Activated CD4-positive, alpha-beta T cell treated with anti-CD3 and anti-CD28 coated beads for 1 hour (primary cell): ENCODE measurements at places on chromosomes 2 and 18.

GRCh38 chr2:10003206-10004125 is 39.9 kb upstream of the KLF11 start:
- no peak for DNase-seq

- no peak for DNase-seq
Measured at GRCh38 chr2:111045771-111046444, 74.8 kb upstream of the BCL2L11 start.

DNA sequence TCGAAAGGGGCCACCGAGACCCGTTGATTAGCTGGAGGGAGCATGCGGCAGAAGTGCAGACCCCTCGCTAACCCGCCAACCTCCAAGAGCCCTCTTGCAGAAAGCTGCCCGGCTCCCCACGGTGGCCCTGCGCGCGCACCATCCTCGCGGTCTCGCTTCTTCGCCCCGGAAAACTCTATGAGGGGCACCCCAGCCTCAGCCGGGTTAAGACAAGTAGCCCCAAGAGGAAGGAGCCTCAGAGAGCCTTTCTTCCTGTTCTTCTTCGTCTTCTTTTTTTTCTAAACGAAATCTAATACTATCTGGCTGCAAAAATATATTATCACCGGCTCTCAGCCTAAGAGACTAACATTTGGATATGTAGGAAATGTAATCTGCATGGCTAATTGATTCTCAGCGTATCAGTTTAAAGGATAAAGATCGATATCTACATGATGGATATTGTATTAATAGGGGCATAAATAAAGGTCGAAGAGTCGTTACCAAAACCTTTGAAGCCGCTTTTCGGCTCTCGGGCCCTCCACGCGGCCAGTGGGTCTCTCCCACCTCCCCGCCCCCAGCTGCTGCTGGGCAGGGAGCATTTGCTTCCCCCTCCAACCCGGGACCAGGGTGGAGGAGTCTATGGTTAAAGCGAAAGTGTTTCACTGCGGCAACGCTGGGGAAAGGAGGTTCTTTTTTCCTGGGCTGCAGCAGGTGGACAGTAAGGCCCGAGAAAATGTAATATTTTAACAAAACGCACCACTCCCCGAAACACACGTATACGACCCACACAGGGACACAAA is 6.1 kb upstream of the PAX3 start:
- no peak for DNase-seq

DNA sequence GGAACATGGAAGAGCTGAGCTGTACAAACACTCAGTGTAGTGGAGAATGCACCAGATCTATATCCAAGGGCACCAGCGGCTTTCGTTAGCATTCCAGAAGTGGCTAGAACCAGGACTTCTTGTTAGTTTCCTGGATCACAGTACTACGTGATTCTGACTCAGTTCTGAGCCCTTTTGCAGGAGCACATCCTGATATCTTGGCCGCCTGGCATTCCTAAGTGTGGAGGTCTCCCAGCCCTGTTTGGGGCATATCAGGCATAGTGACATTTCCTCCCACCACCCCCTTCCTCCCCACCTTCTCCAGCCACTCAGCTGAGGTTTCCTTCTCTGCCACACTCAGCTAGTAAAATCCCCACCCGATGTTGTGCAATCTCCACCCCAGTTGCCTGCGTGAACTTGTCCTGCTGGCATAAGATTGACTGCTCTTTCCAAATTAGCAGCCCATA is 63.4 kb downstream of the BMP10 start:
- DNase-seq = no peak

DNA sequence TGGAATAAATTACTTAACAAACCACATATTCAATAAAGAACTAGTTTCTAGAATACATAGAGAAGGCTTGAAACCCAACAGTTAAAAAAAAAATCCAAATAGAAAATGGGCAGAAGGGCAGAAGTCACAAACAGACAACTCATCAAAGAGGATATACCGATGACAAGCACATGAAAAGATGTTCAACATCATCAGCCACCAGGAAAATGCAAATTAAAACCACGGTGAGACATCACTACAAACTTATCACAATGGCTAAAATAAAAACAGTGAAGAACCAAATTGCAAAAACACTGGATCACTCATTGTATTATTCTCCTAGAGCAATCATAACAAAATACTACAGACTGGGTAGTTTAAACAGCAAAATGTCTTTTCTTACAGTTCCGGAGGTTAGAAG is 14.5 kb downstream of the SESTD1 start:
- no peak for DNase-seq

- no peak for DNase-seq
Measured at GRCh38 chr2:8647462-8647857, 34.4 kb upstream of the ID2 start.

- no peak for DNase-seq
Measured at GRCh38 chr2:42516418-42516901, 22.7 kb upstream of the KCNG3 start.

DNA sequence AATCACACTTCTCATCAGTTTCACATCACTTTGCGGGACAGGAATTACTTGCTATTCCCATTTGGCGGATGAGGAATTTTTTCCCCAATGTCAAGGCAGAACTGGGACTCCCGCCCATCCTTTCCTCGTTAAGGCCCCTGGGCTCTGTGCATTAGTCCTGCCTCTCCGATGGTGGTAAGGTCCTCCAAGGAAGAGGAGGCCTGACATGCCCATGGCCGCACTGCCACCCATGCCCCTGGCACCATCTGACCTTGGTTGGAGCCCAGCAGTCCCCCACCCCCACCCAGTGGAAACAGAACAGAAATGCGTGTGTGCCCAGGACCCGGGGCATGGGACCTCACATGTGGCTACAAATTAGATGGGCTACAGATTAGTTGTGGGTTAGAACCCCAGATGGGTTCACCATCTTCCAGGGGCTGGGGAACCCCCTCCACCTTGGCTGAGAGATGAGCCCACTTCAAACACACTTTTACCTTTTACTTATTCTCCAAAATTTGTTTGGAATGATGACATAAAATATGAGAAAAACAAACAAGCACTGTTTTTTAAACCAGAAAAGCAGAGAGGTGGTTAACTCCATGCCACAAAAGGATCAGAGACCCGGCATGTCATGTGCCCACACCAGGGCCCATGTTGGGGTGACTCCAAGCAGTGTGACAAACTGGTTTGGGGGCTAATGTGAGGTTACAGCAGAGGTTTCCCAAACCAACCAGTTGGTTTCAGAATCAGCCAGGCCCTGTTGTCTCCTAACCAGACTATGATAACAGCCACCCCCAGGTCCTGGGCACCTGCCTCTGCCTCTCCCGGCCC is 11.0 kb upstream of the DUSP2 start:
- no peak for DNase-seq

DNA sequence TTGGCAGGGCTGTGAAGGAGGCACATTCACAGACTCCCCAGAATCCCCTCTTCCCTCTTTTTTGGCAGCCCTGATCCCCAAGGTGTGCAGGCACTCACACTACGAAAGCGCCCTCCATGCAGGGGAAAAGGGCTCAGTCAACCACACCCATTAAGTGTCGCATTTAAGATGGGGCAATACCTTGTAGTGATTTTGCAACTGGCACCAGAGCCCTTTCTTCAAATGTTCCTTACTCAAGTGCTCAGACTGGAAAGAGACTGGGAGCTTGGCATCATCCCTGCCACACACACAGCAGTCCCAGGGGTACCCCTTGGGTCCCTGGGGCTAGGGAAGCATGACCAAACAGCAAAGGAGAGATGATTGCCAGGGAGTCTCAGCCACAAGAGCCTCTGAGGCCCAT is 190.1 kb downstream of the HAUS1 start:
- no peak for DNase-seq

- no peak for DNase-seq
Measured at GRCh38 chr2:44191739-44192138, 23.1 kb downstream of the PPM1B start.

DNA sequence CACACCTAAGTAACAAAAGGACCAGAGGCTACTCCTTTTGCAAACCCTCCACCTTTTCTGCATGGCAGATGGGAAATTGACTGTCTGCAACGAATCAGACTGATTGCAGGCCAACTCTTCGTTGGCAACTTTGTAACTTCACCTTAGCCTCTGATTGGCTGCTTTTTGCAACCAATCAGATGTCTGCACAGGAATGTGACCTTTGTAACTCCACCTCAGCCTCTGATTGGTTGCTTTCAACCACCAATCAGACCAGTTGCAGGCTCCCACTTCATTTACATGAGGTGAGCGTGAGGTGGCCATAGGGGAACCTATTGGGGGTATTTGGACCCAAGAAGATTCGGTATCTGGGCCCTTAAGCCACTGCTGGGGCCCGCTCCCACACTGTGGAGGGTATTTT is 209.0 kb downstream of the EN1 start:
- DNase-seq = no peak

- no peak for DNase-seq
Measured at GRCh38 chr2:48770181-48770580, 14.7 kb upstream of the LHCGR start.

GRCh38 chr2:11875481-11875880 is 129.0 kb downstream of the LPIN1 start:
- no peak for DNase-seq

- no peak for DNase-seq
Measured at GRCh38 chr2:67674668-67675067, 277.5 kb downstream of the ETAA1 start.

DNA sequence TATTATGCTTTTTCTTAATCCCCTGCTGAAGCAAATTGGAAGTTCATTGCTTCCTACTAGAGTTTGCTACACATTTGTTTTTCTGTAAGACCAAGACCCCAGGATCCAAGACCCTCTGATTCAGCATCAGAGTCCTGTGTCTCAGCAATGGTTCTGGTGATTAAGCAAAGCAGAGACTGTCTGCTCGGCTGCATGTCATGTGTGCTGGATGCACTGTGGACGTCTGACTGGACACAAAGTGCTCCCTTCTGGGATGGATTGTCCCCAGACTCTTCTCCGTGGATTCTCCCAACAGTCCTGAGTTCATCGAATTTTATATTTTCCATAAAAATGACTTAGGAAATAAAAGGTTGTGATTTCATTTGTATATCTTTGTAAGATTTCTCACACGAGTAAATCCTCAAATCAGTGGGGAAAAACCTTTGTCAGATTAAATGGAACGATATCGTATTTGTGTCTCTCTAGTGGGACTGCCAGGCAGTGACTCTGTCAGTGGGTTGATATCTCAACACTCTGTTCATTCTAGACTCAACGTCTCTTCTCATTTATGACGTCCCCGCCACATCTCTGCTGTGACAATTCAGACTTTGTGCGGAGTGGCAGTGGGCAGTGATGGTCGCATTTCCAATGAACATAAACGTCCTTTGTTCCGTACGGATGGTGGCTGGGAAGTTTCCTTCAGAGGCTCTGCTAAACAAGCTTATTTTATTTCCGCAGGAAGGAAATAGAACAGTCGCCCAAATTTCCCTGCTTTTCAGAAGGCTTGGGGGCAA is 58.6 kb downstream of the NCAPH start:
- DNase-seq = no peak

DNA sequence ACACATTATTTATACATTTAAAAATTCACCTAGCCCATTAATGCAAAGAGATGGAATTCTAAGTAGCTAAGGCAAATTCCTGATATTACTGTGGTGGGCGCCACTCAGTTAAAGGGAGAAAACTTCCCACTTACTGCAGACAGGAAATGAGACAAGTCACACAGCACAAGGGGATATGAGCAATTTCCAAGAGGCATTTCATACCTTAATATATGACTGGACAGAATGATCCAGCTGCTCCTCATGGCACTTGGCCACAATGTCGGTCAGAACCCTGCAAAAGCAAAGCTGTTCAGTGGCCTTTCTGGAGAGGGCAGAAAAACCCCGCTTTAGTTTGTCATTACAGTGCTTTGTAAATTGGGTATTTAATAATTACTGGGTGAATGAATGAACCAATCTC is 121.4 kb upstream of the CCDC195 start:
- no peak for DNase-seq

DNA sequence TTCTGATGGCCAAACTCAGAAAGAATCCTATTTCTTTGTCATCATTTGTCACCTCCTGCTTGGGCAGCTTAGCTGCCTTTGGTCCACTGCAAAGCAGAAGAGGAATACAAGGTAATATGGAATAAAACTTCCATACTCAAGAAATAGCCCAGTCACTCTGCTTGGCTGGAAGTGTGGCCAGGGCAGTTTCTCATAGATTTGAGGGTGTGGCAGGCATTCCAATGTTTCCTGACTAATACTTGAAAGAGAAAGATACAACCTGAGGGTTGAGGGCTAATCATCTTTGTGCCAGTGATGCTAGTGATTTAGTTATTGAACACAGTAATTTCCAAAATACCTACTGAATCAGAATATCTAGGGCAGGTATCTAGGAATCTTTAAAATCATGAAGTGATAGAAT is 83.1 kb downstream of the FAM161A start:
- DNase-seq = no peak

DNA sequence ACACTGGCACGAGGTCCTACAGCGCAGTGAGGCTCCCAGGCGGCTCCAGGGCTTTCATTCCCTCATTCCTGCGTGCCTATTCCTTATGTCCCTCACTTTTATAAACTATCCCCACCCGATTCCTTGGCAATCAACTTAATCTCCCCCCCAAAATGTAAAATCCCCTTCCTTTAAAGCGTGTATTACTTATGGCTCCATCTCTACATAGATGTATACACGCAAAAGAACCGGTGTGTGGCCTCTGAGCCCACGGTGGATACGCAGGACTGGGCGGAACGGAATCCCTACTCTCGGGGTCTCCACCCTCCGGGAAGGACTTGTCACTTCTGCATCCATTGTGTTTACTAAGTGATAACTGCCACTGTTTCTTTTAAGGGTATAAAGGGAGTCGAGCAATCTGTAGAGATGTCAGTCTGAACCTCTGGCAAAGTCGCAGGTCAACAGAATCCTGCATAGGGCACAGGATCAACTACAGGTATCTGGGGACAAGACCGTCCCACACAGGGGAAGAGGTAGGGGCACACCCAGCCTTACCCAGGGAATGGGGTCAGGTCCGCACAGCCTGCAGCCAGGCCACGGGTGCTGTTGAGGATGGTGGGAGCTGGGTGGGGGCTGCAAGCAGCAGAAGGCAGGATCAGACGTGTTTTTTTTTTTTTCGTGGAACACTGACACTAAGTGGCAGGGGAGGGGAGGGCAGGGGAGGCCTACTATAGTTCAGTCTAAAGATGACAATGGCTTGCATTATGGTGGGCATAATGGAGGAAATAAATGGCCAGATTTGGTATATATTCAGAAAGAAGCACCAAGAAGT is 42.1 kb downstream of the HDLBP start:
- no peak for DNase-seq

- DNase-seq = no peak
Measured at GRCh38 chr2:156481312-156481711, 45.1 kb downstream of the GPD2 start.

GRCh38 chr18:74368901-74369705 is 53.5 kb downstream of the C18orf63 start:
- DNase-seq = no peak
